Activated CD8-positive, alpha-beta memory T cell treated with anti-CD3 and anti-CD28 coated beads for 48 hours (primary cell): ENCODE measurements at places on chromosomes 6 and 20.

DNA sequence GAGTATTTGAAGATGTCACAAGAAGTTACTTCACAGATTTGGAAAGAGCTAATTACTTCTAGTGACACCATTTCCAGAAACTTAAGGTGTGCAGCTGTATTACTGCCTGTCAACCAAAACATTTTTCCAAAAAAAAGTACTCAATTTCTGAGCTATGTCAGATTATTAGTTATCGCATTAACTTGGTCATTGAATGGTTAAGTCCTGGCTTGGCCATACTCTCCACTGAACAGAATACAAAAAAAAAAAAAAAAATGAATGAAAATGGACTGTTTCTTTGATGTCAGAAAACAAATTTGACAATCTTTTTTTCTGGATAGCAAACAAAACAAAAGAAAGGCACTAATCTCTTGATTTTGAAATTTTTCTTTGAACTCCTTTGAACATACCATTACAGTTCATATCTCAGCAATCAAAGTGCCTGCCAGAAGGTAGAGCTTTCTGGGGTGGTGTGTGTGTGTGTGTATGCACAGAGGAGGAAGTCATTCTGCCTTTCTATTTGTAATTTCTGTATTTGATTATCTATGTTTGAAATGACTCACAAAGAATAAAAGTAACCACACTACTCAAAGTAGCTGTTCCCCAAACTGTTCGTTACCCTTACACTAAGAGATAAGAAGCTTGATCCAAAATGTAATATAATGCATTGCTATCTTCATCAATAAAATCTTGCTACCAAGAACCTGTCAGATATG, 210.8 kb upstream of the FUT9 start:
- no peak for DNase-seq

DNA sequence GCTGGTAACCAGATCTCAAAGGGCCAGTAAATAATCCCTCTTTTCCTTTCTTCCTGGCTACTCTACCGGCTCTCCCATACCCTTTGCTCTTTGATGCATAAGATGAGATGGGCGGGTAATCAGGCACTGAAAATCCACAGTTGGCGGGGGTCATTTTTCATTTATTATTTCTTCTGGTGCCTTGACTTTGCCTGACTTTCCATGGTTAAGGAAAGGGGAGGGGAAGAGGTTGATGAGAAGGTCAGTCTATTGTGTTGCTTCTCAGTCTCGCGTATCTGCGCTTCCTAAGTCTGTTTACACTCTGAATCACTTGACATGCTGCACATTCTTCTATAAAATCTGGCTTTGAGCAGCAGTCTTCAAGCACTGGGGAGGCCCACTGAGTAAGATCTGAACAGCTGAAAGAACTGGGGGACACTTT, 121.1 kb upstream of the HDGFL1 start:
- DNase-seq, result no peak

DNA sequence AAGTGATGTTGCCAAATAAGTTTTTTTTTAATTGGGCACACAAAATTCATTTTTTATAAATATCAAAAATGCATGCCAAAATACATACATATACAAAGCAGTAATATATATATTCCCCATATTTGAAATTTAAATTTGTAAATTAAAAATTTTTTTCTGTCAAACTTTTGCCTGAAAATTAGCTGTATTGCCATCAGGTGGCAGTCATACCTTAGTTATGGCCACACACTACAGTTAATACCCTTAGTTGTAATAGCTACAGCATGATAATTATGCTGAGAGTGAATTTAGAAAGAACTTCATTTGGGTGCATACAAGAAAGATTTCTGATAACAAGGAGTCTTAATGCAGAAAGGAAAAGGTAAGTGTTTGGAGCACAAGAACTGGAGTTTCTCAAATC, 46.2 kb upstream of the SDHAF4 start:
- no peak for DNase-seq

DNA sequence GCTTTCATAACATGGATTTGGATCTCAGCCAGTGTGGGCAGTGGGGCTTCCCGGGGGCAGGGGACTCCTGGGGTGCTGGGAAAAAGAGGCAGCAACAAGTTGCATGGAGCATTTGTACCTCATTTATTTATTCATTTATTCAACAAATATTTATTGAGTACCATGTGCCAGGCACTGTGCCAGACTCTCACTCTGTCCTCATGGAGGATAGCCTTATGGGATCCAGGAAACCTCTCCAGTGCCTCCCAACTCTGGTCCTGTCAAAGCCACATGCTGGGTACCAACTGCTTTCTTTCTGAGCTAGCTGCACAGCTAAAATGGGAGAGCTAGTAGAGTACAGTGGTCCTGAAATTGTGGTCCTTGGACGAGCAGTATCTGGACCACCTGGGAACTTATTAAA, 87.8 kb upstream of the EPB41L1 start:
- DNase-seq, result no peak

DNA sequence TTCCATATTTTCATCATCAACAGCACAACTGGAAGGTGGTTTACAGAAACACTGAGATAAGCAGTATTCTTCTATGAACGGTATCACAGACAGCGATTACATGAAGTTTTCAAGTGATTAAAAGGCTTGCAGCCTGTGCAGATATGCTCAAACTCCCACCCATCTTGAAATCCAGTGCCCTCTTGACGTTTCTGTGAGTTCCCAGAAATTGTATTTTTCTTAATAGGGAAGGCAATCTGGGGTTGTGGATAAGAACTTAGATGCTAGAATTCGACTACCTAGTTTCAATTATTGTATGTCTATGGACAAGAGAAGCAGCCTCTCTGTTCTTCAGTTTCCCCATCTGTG, 290.3 kb downstream of the ZNF217 start:
- DNase-seq, result no peak

GRCh38 chr20:49583669-49584417, 15.9 kb upstream of the PTGIS start:
- no peak for DNase-seq

DNA sequence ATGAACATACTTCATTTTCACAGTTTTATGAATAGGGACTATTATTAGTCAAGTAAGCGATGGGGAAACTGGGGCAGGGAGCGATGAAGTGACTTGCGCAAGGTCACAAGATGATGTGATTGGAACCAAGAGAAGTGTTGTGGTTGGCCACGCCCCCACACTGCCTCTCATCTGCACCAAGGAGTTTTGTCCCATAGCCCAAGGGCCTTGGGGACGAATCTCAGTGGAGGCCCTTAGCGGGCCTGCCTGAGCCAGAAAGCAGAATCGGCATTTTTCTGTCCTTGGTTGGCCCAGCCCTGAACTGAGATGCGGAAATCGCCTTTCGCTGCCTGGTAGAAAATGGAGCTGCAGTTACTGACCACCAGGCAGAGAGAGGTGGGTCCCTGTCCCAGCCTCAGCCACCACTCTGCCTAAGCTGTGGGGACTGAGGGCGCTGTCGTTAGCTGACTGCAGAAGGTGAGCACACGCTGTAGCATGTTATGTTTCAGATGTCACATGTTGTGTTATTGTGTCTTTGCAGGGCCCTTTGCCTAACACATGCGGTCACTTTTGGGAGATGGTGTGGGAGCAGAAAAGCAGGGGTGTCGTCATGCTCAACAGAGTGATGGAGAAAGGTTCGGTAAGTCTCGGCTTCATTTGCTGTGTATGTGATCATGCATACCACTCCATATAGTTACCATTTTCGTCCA, 57.8 kb downstream of the PTPN1 start:
- DNase-seq, result no peak

- DNase-seq, result no peak
Measured at GRCh38 chr6:5513408-5513807, 252.1 kb downstream of the FARS2 start.

DNA sequence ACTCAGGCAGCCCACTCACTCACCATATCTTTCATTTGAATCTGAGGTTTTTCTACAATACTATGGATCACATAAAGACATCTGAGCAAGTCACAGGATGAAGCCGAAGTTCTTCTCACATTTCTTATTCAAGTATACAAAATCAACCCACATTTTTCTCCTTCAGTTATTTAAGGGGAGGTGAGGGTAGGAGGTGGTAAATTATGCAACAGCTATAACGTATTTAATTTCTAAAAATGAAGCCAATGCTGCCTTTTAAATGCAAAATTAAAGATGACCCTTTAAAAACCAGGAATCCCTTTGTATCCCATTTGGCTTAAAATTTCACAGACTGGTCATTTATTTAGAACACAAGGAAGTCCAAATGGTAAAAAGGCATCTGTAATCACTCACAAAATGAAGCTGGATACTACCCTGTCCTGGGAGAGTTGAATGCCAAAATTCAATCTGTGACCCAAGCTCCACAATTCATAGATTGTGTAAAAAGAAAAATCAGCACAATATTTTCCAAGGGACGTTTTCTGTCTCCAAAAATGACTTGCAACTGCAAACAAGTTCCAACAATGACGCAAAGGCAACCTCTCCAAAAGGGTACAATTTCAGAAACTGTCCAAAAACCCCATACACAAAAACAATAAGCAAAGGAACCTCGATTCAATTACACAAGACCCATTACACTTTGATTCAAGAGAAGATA, 48.8 kb downstream of the EPB41L2 start:
- no peak for DNase-seq

- no peak for DNase-seq
Measured at GRCh38 chr6:129865013-129865412, 3.9 kb upstream of the TMEM244 start.

DNA sequence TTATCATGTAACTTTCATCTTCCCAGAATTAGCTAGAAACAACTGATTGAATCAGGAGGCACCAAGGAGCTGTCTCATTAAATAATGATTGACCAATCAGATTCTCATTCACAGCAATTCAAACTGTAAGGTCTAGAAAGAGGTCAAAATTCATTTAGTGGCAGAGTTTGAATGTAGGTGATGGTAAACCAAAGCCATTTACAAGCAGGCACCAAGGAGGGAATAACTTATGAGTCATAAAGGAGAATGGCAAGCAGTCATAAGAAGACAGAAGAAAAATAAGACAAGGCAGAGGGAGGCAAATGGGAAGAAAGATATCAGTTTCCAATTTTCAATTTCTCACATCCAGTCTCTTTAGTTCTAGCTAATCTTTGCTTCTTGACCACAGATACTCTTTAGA, 52.9 kb upstream of the DEFB112 start:
- DNase-seq, result no peak

- DNase-seq, result no peak
Measured at GRCh38 chr6:109801794-109802193, 110.7 kb downstream of the FIG4 start.

- DNase-seq, result no peak
Measured at GRCh38 chr6:166360243-166361076, 18.1 kb upstream of the SFT2D1 start.

DNA sequence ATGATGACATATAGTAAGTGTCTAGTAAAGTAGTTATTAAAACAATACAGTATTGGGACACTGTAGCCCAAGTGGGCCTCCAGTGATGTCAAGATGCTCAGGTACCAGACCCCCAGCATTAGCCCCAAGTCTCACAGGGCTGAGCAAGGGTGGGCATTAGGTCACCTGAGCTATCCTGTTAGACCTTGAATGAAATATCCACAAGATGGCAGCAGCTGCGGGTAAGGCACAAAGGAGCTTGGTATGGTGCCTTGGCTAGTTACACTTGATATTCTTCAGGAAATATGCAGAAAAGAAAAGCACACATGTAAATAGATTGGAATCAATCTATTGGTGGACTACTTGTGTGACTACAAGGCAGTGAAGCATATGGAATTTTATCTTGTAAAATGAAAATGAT, 701.8 kb upstream of the ADGRB3 start:
- no peak for DNase-seq

GRCh38 chr6:3795836-3796718, 44.6 kb upstream of the PXDC1 start:
- DNase-seq, result no peak

GRCh38 chr6:113635222-113635986, 221.7 kb upstream of the MARCKS start:
- DNase-seq, result no peak

DNA sequence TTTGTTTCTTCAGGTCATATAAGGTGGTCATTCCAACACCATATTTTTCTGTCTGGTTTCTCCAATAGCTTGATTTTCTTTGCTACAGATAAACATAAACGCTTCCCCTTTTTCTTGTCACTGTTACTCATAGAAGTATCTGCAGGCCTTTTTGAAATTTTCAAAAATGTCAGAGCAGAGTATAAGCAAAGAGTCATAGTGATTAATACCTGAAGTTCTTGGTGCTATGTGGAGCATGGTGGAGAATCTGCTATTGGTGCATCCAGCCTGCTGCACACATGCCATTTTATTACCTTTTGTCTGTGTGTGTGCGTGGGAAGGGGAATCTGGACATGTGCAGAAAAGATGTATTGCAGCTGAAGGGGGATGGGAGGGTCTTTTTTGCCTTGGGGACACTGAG, 19.7 kb downstream of the STX11 start:
- no peak for DNase-seq

- no peak for DNase-seq
Measured at GRCh38 chr6:161745594-161746141, 471.8 kb upstream of the AGPAT4 start.

GRCh38 chr6:30787954-30788353, 43.6 kb upstream of the IER3 start:
- no peak for DNase-seq

DNA sequence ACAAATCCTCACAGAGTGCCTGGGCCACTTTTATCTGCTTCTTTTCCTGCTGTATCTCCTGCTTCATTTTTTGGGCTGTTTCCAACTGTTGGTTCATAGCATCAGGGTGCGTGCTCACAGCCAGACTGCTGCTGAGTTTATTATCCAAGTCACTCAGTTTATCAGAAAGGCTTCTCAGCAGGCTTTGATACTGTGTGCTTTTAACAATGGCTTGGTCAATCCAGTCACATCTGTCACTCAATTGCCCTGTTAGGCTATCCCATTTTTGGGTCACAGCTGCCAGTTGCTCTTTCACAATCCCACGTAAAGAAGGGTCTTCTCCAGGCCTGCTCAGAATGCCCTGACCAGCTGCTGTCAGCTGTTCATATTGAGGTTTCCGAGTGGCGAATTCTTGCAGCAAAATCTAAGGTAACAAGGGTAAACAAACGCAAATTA, 87.2 kb downstream of the DST start:
- no peak for DNase-seq

GRCh38 chr6:87909849-87910248, 137.8 kb upstream of the SPACA1 start:
- no peak for DNase-seq

GRCh38 chr6:144063246-144063743, 32.1 kb downstream of the SF3B5 start:
- no peak for DNase-seq

DNA sequence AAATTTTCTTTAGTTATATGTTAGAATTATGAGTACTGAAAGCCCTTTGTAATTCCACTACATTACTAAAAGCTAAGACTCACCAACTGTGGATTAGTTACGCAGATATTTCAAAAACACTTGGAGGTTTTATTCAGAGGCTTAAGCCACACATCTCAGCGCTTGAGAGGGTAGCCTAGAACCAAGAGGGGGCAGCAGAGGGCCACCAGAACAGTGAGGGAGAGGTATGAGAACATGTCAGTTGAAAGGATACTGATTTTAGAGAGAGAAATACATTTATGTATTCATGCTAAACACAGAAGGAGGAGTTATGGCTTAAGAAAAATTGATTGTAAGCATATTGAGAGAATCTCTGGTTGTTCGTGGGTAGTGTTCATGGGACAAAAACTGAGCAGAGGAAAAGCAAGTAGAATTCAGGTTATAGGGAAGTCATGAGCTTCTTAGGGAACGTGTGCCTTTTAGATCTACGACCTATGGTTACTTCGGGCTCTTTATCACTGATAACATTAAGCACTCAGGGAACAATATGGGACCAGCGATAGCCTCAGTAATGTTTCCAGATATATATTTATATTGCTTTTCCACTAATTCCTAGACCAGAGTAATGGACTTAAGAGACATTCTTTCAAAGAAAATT, 20.4 kb upstream of the SERINC1 start:
- no peak for DNase-seq

GRCh38 chr6:136445063-136445462, 105.2 kb downstream of the MAP7 start:
- no peak for DNase-seq

GRCh38 chr6:138017166-138017757, 90.0 kb downstream of the PERP start:
- DNase-seq, result no peak
